ENCODE measurements at places on chromosomes 3 and 15. TPM values are rescaled to one million over a fixed set of nuclear protein-coding genes. Genes with fewer than 3 reads are reported as not detected.

STRC gene
- total RNA-seq, result 2.0 TPM

HEXA gene
- total RNA-seq, result 147 TPM

DNA sequence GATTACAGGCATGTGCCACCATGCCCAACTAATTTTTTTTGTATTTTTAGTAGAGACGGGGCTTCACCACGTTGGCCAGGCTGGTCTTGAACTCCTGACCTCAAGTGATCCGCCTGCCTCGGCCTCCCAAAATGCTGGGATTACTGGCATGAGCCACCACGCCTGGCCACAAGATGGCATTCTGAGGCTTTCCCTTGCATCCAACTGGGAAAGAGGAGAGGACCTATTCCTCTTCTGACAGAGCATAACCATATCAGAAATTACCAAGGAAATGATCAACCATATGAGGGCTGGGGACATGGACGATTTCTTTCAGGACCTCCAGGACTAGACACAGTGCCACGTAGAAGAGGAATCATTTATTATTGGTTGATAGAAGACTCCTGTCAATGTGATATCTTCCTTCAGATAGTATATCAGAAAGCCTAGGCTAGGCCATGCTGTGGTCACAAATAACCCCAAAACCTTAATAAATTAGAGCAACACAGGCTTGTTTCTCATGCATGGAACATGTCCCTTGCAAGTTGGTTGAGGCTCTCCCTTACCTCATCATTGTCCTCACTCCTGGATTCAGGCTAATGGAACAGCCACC lies 372.3 kb upstream of the IL12A start:
- DNase-seq, result no peak

DNA sequence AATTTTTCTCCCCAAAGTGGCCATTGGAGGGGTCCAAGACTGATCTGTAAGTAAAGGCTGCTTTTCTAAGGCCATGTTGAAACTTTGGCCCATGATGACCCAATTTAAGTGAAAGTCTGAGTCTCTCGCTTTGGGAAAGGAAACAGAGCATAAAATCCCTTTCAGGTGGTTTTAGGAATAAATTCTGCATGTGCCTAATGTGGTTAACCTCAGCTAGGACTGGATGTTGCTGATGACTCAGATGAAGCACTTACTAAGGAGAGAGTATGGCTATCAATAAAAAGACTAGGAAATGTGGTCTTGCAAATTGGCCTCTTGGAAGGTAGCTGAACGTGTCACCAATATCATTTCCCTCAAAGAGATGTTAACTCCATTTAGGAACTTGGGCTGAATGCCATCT lies 458.5 kb downstream of the AGBL1 start:
- DNase-seq, result no peak

RCN2 gene
- 47.2 TPM for total RNA-seq

- DNase-seq, result no peak
Observed at GRCh38 chr3:194105292-194105691, 30.7 kb upstream of the HES1 start.

EOMES gene
- 0.48 TPM for total RNA-seq

DNA sequence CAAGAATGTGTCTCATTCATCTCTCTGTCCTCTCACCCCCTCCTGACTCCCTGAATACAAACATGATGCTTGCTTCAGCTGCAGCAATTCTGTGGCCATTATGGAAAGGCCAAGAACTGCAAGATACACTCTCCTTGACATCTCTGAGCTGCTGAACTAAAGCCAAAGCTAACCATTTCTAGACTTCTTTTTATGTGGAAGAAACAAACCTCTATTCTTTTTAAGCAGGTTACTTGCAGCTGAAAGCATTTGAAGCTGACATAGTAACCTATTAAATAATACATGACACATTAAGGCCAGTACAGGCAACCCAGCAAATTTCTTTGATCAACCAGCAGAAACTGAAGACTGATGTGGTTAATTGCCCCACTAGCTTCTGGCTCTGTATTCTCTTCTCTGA lies 17.5 kb downstream of the FHIT start:
- no peak for DNase-seq

DNA sequence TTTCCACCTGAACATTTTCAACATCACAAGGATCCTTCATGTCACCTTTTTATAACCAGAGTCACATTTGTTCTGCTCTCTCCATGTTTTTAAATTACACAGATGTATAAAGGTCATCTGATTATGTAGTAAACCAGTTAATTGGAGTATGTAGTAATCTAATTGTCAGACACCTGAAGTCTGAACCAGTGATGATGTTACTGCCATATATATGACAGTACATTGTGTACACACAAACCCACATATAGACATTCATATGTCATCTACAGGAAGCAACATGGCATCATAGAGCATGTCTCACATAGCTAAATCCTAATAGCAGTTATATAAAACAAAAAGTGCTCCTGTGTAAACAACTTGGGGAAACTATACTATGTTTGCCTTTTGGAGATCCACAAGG lies 95.9 kb upstream of the PRR23C start:
- no peak for DNase-seq

DNA sequence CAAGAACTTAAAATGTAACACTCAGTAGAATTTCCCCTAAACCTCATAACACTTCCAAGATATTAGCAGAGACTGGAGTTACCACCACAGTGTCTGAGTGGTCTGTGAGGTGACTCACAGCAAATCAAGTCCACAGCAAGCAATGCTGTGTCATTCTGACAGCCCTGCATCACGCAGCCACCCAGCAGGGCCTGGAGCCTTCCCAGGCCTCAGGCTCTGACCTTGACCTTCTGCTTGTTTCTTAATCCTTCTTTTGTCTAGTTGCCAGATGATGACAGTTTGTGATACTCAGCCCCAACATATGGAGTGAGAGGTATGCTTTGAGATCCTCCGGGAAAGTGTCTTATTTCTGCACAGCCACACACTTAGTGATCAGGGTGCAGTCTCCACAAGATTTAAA lies 82.5 kb downstream of the TOP2B start:
- DNase-seq, result no peak

GRCh38 chr3:30628901-30629590 lies 22.6 kb downstream of the TGFBR2 start:
- DNase-seq, result no peak

RNU5B-1 gene
- total RNA-seq, result not detected

DNA sequence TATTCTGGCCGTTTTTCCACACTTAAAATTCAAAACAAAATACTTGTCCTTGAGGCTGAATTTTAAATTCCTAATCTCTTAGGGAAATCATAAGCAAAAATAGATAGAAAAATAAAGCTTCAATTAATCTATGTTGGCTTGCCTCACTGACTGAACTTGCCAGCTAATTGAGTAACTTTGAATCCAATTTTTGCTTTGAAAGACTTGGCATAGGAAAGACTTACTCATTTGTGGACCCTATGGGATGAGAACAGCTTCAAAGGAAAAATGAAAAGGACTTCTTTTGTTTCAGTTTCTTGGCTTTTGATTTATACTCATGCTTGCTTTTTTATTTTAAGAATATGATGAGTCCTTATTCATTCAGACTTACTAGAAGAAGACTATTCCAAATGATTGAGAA lies 370.7 kb upstream of the RARB start:
- DNase-seq, result no peak

ISL2 gene
- total RNA-seq, result 0.29 TPM
